ENCODE measurements at places on chromosomes 3 and 15.

DNA sequence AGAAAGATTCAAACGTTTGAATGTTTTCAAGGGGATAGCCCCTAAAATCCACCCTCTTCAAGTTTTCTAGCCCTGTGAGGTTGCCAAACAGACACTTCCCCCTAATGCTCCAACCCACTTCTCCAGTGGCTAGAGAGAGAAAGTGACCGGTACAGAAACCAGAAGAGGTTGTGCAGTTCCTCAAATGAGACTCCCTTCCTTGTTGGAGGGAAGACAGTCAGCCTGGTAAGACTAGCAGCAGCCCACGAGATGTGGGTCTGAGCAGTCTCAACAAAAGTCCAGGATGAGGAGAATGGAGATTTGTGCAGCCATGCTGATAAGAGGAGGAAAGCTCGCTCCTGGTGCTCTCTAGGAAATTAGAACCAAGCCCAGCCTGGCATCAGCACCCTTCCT, 222.8 kb upstream of the TPRG1 start:
- no peak for DNase-seq

GRCh38 chr3:134235577-134236076, 15.0 kb downstream of the RYK start:
- no peak for DNase-seq

- DNase-seq = peak; percentile 99
These were observed at the start of gene SOX2 for GRCh38 chr3:181711325-181712135. SOX2 (plus strand) TSS chr3:181711925; CDS start chr3:181712361, 436 bp downstream.

GRCh38 chr3:156668073-156668763, 6.2 kb upstream of the TIPARP start:
- no peak for DNase-seq

GRCh38 chr3:196165850-196166249, 45.4 kb downstream of the ZDHHC19 start:
- no peak for DNase-seq

DNA sequence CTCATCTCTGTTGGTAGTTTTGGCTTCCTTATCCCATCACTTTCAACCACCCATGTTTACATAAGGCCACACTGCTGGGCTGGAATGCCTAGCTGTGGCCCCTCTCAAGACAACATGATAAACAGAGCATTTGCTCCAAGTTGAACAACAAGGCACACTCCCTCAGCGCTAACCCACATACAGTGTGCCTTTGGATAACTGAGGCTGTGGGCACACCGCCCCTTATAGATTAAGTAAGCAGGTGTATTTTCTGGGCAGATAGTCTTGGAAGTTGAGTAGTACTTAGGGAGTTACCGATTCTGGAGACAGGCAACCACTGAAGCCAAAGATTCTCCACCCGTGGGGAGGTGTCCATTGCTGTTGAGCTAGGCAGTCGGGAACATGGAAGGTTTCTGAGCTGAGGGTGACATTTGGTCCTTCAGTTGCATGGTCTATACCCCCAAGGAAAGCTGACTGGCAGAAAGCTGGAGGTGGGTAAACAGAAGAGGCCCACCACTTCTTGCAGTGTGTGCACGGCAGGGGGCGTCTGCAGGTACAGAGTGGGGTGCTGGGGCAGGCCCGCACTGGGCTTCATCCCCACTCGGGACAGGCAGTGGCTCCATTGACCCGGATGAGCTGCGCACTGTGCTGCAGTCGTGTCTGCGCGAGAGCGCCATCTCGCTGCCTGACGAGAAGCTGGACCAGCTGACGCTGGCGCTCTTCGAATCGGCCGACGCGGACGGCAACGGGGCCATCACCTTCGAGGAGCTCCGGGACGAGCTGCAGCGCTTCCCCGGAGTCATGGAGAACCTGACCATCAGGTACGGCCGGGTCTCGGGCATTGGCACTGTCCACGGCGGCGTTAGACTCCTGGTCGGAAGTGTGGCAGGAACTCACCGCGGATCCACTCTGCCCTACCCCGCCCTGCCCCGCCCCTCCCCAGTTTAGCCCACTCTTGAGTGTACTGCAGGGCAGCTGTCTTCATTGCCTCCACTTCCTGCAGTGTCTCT, 16.8 kb downstream of the NOX5 start:
- DNase-seq = no peak

- no peak for DNase-seq
These were observed 63.0 kb upstream of the ACP3 start for GRCh38 chr3:132254076-132254755.
